ENCODE measurements at places on chromosomes 2 and 18.

- DNase-seq: no peak
Measured at GRCh38 chr2:219681694-219682300, 54.4 kb downstream of the SLC4A3 start.

DNA sequence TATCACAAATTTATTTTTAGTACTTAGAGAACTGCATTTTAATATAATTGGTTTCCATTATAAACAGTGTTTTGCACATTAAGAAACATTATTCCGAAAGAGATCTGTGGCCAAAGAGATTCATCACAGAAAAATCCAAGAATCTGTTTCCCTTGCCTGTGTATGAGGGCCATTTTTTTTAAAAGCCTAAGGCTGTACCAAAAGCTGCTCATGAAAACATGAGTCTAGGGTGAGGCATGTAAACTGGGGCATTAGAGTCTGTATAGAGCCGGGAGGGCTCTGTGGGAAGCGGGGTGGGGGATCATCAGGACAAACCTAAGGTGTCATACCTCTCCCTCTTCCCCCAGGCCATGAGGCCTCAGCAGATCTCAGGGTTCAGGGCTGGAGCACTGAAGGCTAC lies 223.8 kb downstream of the FBXO15 start:
- no peak for DNase-seq

DNA sequence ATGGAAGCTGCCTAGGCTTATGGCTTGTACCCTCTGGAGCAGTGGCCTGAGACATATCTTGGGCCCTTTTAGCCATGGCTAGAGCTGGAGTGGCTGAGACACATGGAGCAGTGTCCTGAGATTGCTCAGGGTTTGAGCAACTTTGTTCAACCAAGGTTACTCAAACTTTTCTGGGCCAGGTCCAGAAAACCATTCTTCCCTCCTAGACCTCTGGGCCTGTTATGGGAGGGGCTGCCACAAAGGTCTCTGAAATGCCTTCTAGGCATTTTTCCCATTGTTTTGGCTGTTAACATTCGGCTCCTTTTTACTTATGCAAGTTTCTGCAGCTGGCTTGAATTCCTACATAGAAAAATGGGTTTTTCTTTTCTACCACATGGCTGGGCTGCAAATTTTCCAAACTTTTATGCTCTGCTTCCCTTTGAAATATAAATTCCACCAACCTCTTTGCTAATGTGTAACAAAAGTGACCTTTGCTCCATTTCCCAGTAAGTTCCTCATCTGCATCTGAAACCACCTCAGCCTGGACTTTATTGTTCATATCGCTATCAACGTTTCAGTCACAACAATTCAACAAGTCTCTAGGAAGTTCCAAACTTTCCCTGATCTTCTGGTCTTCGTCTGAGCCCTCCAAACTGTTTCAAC lies 84.9 kb upstream of the MAP4K3 start:
- DNase-seq: no peak

- no peak for DNase-seq
Measured at GRCh38 chr2:30511122-30512083, 64.4 kb downstream of the LCLAT1 start.

DNA sequence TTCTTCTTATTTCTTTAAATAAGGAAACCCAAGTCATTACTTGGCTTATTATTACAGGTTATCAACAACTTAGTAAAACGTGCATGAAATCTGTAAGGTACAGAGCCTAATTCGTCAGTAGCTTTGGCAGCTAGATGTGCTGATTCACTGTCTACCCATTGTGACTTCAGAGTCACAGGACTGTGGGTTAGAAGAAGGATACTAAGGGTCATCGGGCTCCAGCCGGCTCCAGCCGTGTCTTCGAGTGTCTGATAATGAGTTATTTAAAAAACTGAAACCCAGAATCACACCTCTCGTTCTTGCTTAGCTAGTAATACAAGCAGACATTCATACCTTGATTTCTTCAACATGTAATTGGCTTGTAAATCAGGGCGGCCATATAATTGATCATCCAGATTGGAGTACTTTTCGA lies 170.5 kb downstream of the FMNL2 start:
- no peak for DNase-seq

DNA sequence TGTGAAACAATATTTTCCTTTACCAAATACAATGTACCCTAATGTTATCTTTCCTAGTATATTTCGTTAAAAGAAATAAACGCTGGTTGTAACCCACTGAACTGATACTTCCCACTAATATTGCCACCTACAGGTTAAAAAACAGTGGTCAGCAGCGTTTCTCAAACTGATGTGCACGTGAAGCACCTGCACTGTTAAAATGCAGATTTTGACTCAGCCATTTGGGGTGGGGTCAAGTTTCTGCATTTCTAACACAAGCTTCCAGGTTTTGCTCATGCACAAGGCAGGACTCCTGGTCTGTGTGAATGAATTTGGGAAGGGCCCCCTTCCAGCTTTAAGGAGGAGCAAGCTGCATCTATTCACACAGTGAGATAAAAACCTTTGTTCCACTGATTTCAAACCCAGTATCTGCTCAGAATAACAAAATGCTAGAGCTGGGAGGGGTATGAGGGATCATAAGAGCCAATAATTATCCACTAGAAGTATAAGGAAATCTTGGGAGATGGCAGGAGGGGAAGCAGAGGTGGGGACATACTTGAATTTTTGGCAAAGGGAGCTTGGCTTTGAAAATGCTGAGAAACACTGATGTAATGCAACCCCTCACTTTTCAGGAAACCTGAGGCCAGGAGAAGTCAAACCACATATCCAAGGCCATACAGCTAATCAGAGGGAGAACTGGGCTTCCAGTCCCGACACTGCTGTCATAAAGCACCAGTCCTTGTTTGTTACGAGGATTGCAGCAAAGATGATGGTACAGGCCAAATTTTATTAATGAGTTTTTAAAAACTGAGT lies 116.2 kb downstream of the RBMS1 start:
- no peak for DNase-seq

- DNase-seq: no peak
Measured at GRCh38 chr18:72539901-72540300, 4.2 kb downstream of the CBLN2 start.

GRCh38 chr18:8301427-8302172 lies 307.6 kb upstream of the RAB12 start:
- no peak for DNase-seq

- DNase-seq: no peak
Measured at GRCh38 chr2:168312036-168312822, 64.8 kb upstream of the STK39 start.

DNA sequence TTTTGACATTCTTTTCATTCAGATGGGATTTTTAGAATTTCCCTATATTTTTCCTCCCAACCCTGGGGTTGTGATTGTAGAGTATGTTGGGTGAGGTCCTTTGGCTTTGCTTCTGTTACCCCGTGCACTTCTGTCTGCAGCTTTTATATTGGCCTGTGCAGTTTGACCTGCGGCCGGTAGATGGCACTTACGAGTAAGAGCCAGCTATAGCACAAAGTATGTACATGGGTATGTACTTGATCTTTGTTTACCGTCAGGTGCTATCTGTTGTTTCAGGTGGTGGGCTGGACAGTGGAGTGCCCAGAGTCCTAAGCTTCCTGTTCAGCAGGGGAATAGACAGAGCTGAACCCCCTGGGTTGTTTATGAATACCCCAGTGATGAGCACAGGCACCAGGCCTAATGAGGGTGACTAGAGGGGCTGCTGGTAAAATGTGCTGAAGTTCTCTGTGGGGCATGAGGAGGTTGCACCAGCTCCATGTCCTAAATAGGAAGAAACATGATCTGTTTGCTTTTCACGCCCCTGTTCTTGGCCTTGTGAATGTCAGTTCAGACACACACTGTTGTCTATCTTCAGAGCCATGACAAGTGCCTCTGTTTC lies 58.9 kb upstream of the THUMPD2 start:
- DNase-seq: no peak

GRCh38 chr2:18276583-18277075 lies 283.8 kb downstream of the RDH14 start:
- no peak for DNase-seq

Data from left forelimb (tissue), 1 donor.